Activated naive CD4-positive, alpha-beta T cell (primary cell): ENCODE measurements at places on chromosomes 7 and 10.

DNA sequence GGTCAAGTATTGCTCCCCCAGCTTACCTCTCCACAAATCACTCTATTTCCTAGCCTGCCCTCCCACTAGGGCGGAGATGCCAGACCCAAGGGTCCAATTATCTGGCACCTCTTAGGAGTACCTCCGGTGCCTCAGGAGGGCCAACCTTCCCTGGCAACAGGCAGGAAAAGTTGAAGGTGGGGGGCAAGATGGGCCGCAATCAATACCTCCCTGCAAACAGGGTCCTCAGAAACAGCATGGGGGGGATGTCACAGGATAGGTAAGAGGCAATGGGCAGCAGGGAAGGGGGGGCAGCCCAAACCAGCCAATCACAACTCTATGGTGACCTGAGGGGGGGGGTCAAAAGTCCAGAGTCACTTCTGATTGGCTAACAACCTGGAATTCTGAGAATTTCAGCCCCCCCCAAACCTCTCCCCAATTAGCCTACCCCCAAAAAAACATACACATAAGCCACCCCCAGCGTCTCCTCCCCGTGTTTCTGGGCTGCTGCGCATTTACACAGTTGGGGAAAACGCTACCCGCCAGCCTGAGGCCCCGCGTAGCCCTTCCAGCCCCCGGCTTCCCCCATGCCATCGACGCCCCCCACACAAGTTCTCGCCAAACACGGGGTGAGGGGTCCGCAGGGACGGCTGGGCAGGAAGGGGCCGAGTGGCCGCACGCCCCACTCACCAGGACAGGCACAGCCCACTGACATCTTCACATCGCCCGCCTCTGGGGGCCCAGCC lies 589 bp downstream of the LDB1 start:
- DNase-seq = no peak

GRCh38 chr7:1761097-1761496 lies 91.0 kb downstream of the ELFN1 start:
- DNase-seq = no peak

GRCh38 chr10:6203331-6204062 lies 765 bp downstream of the PFKFB3 start:
- peak; percentile 28 for DNase-seq

DNA sequence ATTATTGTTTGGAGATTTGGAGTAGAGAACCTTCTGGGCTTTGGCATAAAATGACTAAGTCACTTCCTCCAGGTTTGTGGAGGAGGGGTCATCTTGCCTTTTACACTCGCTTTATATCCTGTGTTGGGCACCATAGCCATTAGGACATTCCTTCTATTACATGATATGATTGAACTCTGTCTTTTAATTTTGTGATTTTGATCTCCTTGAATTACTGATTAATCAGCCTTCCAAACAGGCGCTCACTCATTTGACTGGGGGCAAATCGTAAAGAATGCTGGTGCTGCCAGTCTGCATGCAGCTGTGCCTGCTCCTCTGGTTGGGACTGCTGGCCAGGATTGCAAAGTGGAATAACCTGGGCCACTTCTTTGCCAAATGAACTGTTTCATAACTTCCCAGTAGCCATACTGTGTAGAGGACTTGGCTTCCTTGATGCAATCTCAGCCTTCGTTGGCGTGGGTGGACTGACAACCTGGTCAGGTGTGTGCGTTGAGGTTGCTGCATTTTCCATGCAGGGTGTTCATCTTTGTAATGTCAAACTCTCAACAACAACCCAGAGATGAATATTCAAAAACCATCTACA lies 65.9 kb upstream of the RAB11FIP2 start:
- DNase-seq = no peak

DNA sequence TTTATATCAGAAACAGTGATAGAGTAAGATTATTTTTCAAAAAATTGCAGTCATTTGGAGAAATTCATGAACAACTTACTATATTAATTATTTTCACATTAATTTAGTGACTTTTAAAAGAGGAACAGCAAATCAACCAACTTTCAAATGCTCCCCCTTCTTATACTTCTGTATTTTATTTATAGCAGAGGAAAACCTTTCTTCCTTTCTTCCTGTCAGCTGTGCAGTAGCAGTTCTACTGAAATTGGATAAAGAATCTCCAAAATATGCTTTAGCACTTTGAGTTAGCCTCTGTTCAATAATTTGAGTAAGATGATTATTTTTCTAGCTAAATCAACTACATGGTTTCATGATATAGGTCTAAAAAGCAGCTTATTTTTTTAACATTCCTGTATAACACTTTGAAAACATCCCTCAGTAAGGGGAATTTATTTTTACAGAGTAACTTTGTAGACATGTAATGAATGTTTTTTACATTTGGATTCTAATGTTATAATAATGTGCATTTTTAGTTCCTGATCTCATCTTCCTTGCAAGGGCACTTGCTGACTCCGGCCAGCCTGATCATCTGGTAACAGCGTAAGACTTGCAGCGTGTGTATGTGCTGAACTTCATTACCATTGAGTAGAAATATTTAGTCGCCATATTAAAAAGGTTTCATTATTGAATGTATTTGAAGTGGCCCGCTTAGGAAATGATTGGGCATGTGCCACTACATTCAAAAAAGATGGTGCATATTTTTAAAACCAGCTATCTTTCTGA lies 158.3 kb upstream of the HDAC9 start:
- DNase-seq = no peak

DNA sequence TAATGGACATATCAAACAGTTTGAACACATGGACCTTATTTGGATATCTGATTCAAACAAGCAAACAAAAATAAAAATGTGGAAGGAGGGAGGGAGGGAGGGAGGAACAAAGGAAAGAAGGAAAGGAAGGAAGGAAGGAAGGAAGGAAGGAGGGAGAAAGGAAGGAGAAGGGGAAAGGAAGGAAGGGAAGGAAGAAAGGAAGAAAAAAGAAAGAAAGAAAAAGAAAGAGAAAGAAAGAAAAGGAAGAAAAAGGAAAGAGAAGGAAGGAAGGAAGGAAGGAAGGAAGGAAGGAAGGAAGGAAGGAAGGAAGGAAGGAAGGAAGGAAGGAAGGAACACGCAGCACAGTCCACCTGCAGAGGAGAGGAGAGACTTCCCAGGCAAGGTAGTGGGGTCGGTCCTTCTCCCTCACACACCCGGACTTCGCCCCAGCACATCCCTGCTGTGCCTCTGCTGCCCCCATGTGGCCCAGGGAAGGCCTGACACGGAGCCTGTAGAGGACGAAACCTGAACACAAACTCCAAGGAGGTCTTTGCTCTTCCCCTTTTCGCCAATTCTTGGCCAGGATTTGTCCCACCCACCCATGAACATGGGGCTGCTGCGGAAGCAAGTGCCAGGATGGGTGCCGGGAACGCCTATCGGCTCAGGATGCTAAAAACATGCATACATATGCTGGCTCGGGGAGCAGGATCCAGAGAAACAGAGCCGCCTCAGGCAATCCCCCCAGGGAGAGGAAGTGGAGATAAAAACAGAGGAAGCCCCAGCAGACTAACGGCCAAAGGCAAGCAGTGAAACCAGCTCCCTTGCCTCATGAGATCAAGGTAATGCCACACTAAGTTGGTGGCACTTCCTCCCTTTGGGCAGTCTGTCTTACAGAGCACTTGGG lies 52.3 kb upstream of the DGKI start:
- peak; percentile 46 for DNase-seq

GRCh38 chr7:6092953-6093354 lies 61.8 kb downstream of the ANKRD61 start:
- no peak for DNase-seq

GRCh38 chr10:77925410-77925794 lies 1.2 kb downstream of the DLG5 start:
- DNase-seq = no peak

GRCh38 chr10:100130831-100131230 lies 49.2 kb upstream of the CPN1 start:
- no peak for DNase-seq

- DNase-seq = no peak
Measured at GRCh38 chr7:130090745-130091532, 20.6 kb downstream of the KLHDC10 start.

- DNase-seq = no peak
Measured at GRCh38 chr7:93448176-93448575, 126.3 kb downstream of the CALCR start.
